ENCODE measurements at places on chromosomes 3 and 15.

DNA sequence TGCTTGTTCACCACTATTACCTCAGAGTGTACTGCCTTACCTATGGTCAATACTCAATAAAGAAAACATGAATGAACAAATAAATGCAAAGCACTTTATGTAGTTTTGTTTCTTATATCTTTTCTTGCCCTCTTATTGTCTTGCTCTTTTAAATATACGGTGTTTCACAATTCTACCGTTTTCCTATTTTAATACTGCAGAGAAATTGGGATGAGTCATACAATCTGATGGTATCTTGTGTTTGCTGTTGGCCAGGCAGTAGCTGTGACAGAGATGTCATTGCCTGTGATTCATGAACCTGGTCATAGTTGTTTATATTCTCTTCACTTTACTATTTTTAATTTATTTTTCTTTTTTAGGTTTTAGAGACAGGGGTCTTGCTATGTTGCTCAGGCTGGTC is 48.3 kb downstream of the SERP1 start:
- no peak for DNase-seq

GRCh38 chr3:33125840-33126239 is 12.0 kb downstream of the CRTAP start:
- DNase-seq, result no peak

- no peak for DNase-seq
These were observed 541.8 kb downstream of the NLGN1 start for GRCh38 chr3:173939331-173939730.

- DNase-seq, result no peak
These were observed 126.0 kb downstream of the FMN1 start for GRCh38 chr15:33068511-33068990.

- no peak for DNase-seq
These were observed 22.3 kb downstream of the VIPR1 start for GRCh38 chr3:42524751-42525150.

- no peak for DNase-seq
These were observed 749.8 kb upstream of the SGO1 start for GRCh38 chr3:20935791-20936190.

GRCh38 chr3:164024786-164025185 is 1053.5 kb downstream of the SI start:
- DNase-seq, result no peak

DNA sequence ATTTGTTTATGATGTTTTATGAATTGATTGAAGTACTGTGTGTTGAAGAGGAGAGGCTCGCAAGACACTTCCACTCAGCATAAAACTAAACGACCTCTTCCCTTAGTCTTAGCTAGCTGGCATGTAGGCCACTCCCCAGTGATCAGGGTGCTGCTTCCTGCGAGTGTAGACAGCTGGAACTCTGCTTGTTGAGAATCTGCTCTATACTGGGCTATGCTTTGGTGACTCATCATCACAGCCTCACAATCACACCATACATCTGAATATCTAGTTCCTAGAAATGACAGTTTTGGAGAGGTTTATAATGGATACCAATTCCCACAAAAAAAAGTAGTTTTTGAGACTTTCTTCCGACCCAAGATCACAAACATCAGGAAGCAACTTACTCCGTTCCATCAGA is 1.5 kb upstream of the SLC24A5 start:
- DNase-seq, result no peak

- no peak for DNase-seq
These were observed 1.7 kb upstream of the PPARG start for GRCh38 chr3:12286927-12287726.

DNA sequence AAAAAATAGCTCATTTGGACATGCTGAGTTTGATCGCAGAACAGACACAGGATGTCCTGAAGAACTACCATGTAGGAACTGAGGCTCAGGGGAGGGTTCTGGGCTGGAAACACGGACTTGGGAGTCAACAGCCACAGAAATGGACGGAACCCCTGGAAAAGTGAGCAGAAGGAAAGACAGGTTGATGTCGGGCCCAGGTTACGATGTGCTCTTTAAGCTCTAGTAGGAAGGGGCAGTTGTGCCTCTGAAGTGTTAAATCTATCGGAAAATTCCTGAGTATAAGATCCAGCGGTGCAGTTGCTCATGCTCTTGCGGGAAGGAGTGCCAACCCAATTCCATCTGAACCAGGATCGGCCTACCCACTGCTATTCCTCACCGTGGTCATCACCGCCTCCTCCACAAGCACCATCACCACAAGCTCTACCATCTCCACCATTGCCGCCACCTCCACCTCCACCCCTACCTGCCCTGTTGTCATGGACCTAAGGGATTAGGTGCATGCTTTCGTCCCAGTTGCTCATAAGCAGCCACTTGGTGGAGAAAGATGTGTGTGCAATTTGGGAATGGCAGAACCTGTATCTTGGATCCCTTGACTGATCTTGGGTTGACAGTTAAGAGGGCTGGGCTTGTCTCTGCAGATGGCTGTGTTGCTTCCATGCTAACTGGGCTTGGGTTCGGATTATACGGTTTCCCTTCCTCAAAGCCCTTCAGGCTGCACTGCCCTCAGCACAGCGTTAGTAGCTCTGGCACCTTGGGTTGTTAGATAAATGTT is 108.5 kb downstream of the ASB7 start:
- DNase-seq, result no peak

- no peak for DNase-seq
These were observed 24.4 kb upstream of the CYP11A1 start for GRCh38 chr15:74391582-74392450.

DNA sequence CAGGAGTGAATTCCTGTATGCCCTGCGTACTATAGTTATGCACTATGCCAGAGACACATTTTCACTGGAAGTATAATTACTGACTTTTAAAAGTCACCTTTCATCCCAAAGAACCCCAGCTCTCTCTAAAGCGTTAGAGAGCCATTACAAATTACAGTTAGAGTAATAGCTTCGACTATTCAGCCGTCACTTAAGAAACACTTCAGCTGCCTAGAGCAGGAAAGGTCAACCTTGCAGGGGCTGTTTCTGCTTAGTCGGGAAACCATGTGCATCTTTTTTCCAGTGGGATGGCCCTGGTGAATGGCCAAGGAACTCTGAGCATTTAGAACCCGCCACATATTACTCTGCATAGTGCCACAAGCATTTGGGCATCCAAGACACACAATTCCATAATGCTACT is 235.9 kb downstream of the ARRDC4 start:
- DNase-seq, result no peak

DNA sequence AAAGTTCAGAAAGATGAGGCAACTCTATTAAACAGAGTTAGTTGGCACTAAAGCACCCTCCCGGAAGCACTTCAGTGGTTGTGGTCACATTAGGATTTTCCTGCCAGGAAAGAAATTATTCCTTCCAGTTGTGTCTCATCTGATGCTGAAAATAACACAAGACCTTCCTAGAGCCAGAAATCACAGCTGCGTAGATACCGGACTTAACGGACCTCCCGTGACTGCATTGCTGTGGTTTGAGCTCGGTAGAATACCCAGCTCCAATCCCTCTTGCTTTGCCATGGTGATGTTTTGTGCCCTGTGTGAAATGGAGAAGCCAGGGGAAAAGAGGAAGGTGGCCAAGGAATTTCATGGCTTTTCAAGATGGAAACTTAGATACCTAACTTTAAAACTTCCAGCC is 215.0 kb upstream of the IGF1R start:
- DNase-seq, result no peak

DNA sequence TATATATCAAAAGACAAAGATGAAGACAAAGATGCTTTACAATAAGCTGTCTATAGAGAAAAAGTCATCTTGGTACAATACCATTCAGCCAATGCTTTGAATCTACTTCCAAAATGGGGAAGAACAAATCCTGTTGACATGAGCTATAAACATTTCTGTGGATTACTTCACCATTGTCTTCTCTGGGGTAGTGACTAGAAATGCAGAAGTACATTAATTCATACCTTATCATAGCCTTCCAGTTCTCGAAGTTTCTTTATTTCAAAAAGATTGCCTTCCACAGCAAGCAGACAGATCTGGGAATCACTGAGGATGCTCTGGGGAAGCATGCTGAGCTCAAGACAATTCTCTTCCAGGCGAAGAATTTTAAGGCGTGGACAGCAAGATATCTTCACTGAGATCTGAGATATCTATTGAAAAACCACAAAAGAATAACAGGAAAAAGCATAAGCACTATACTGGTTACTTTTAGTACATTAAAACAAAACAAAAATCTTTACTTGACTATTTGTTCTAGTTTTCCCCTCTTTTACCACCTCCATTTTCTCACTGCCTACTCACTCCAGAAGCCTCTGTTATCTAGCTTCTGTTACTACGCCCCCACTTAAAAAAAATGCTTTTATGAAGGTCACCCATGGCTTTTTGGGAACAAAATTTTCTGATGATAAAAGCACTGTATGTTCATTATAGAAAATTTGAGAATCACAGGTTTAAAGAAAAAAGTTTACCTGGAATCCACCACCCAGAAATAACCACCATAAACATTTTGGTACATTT is 3.6 kb downstream of the LRRC57 start:
- no peak for DNase-seq

DNA sequence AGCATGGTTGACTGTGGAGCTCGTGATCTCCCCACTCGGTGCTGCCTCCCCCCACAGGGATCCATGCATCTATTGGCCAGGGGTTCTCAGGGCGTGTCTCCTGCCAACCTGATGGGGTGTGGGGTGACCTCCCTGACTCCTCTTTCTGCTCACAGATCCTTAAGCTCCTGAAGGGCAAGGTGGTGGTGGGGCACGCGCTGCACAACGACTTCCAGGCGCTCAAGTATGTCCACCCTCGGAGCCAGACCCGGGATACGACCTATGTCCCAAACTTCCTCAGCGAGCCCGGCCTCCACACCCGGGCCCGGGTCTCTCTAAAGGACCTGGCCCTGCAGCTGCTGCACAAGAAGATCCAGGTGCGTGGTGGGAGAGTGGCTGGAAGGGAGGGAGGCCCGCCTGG is 7.9 kb downstream of the AEN start:
- no peak for DNase-seq

- DNase-seq, result no peak
These were observed 76.9 kb upstream of the STXBP5L start for GRCh38 chr3:120831066-120831465.
